Natural killer cell treated with Interleukin-12 subunit alpha and Interleukin-12 subunit beta and Interleukin-15 and Interleukin-18, amount 100 ng/mL, for 72 hours (primary cell): ENCODE measurements at places on chromosomes 4 and X. TPM values are rescaled to one million over a fixed set of nuclear protein-coding genes. Genes with fewer than 3 reads are reported as not detected.

- H3K27ac ChIP-seq, result no peak overlapping the region
- no peaks in the 10 kb centered on the region for H3K4me1 ChIP-seq
- H3K27me3 ChIP-seq, result no peaks in the 10 kb centered on the region
- no peaks in the 10 kb centered on the region for H3K36me3 ChIP-seq
Measured at GRCh38 chr4:73707918-73708577, 32.3 kb upstream of the CXCL8 start.

DNA sequence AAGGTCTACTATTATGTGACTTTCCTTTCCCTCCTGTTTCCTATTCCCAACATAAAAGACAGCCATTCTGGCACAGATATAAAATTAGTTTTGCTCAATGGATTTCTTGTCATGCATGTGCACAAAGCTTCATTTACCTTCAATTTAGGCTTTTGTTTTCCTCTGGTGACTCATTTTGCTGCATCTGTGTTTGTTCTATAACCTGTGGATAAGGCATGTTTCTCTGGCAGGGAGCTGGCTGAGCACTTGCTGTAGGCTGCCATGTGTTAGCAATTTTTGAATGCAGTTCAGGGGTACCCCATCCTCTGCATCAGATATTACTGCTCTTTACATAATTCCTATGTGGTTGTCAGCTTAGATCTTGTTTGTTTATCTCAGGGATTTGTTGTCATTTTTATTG, 202.8 kb upstream of the GRID2 start:
- DNase-seq, result no peak
- no peak overlapping the region for H3K4me3 ChIP-seq
- H3K36me3 ChIP-seq, result peaks cover 5% of the 10 kb centered on the region

CCDC120 gene
- total RNA-seq, result 9.0 TPM

DNA sequence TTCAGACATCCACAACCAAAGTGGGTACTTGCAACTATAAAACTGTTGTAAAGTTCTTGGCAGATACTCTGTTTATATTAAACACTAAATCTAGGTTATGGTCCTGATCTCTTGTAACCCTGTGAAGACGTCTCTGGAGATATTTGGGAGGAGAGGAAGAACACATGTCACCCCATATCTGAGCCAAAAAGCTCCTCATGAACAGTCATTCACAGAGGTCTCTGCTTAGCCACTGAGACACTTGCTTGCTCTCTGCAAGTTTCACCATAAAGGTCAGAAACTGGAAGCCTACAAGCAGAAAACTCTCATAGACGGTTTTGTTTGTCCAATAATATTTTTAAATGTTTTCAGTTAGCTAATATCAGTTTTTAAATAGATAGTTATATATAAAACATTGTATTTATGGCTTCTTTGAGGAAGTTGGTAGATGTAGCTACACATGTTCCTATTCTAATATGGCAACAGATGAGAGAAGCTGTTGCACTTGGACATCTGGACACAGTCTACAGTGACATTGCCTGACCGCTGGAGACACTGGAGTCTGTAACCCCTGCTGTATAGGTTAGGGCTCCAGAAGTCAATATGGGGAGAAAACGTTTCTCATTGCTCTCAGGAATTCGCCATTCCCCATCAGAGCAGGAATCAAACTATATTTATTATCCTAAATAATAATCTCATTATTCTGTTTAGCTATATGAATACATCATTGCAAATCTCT, 73.6 kb downstream of the C4orf46 start:
- H3K4me3 ChIP-seq, result no peak overlapping the region
- peaks cover 23% of the 10 kb centered on the region for H3K27me3 ChIP-seq
- no peaks in the 10 kb centered on the region for H3K36me3 ChIP-seq

GRCh38 chr4:117664706-117665444, 369.4 kb upstream of the NDST3 start:
- H3K27me3 ChIP-seq, result no peaks in the 10 kb centered on the region
- no peak for DNase-seq
- no peak overlapping the region for H3K27ac ChIP-seq
- H3K36me3 ChIP-seq, result no peaks in the 10 kb centered on the region
- no peak overlapping the region for H3K4me3 ChIP-seq

DDIT4L gene
- 1.8 TPM for total RNA-seq

GRCh38 chrX:135396566-135396965, 25.2 kb upstream of the SMIM10L2A start:
- DNase-seq, result no peak
- no peak overlapping the region for H3K4me3 ChIP-seq
- H3K27me3 ChIP-seq, result peaks cover 4% of the 10 kb centered on the region

DNA sequence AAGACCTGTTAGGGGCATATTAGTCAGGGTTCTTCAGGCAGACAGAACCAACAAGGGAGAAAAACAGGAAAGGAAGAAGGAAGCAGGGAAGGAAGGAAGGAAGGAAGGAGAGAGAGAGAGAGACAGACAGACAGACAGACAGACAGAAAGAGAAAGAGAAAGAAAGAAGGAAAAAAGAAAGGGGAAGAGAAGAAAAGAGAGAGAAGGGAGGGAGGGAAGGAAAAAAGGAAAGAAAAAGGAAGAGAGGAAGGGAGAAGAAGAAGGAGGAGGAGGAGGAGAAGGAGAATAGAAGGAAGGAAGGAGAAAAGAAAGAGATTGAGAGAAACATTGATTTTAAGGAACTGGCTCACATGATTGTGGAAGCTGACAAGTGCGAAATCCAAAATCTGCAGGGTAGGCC, 89.0 kb downstream of the DHX15 start:
- H3K36me3 ChIP-seq, result no peaks in the 10 kb centered on the region
- no peak overlapping the region for H3K4me3 ChIP-seq
- DNase-seq, result no peak
- no peak overlapping the region for H3K27ac ChIP-seq
- H3K27me3 ChIP-seq, result peaks cover 9% of the 10 kb centered on the region
